Activated naive CD4-positive, alpha-beta T cell treated with anti-CD3 and anti-CD28 coated beads, Interleukin-2, amount 10 ng/mL, durations not matched to agents 7 days and 5 days (primary cell): ENCODE measurements at places on chromosomes 4 and X.
A peak's percentile ranks its signal among the peaks of the same experiment; 100 is the strongest.

GRCh38 chr4:138115053-138115452, 127.1 kb downstream of the SLC7A11 start:
- DNase-seq = no peak

GRCh38 chr4:69731241-69731640, 29.2 kb downstream of the SULT1B1 start:
- DNase-seq = no peak

DNA sequence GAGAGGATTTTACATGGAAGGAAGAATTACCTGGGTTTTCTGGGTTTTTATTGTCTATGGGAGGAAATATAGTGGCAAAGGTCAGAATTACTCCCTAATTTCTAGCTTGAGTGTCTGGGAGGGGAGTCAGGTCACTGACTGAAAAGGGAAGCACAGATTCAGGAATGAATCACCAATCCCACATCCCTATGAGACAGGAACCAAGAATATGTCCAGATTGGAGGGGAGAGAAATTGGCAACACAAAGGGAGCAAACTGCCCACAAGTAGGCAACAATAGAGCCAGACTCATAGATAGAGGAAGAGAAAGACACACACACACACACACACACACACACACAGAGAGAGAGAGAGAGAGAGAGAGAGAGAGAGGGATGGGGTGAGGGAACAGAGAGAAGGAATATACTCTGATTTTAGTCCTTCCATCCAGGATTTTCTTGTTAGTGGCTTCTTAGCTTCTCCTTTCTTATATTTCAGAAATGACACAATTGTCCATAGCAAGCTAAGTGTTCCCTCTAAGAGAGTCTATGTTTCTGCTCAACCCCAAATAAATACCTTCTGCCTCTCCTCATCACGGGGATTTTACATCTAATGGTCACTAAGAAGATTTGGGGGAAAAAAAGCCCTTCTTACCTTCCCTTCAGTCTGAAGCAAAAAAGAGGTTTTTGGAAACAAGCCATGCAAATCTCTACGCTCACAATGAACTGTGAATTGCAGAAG, 12.0 kb downstream of the P2RY10 start:
- DNase-seq = no peak

GRCh38 chr4:56698329-56698728, 17.2 kb upstream of the HOPX start:
- DNase-seq = no peak

- DNase-seq = no peak
Measured at GRCh38 chr4:111208970-111209369, 586.1 kb upstream of the PITX2 start.

- no peak for DNase-seq
Measured at GRCh38 chr4:180377741-180378140, 1865.5 kb upstream of the TENM3 start.

- DNase-seq = no peak
Measured at GRCh38 chr4:156983366-156983765, 11.8 kb upstream of the PDGFC start.

DNA sequence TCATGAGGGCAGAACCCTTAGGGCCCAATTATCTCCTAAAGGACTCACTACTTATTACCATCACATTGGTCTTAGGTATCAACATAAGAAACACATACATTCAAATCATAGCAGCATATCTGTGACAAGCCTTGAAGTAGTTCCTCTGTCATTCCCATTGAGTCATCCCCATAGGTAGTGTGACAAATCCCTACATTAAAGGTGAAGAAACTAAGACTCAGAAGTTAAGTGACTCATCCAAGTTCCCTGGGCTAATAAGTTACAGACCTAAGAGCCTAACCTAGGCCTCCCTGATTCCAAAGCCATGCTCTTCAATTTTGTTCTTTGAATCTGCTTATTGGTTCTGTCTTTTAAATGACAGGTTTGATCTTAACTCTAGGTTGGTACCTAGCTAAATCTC, 58.2 kb downstream of the CD38 start:
- DNase-seq = no peak

- no peak for DNase-seq
Measured at GRCh38 chrX:26203561-26203960, 11.3 kb downstream of the MAGEB6 start.

- no peak for DNase-seq
Measured at GRCh38 chrX:111410590-111411078, 1.4 kb downstream of the DCX start.

DNA sequence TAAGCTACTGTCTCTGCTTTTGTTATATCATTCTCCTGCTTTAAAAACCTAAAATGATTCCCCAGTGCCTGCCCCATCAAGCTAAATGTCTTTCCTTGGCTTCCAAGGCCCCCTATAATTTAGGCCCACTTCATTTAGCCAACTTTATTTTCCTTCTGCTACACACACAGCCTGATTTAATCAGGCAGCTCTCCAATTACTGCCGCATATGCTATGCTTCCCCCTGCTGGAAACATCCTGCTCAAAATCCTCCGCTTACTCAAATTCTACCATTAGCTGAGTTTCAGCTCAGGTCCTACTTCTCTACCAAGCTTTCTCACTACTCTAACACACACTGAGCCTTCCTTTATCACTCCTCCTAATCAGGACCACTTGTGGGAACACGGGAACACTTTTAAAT, 17.0 kb downstream of the LAMP2 start:
- peak; percentile 24 for DNase-seq

DNA sequence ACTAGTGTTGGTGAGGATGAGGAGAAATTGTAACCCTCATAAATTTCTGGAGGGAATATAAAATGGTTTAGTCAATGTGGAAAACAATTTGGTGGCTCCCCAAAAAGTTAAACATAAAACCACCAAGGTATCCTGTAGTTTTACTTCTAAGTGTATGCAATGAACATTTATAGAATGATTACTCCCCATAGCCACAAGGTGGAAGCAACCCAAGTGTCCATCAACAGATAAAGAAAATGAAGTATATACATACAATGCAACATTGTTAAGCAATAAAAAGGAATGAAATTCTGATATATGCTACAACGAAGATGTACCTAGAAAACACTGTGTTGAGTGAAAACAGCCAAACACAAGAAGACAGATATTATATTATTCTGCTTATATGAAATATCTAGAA, 569.1 kb upstream of the GRID2 start:
- no peak for DNase-seq

GRCh38 chr4:158161551-158162354, 11.1 kb downstream of the GASK1B start:
- no peak for DNase-seq

DNA sequence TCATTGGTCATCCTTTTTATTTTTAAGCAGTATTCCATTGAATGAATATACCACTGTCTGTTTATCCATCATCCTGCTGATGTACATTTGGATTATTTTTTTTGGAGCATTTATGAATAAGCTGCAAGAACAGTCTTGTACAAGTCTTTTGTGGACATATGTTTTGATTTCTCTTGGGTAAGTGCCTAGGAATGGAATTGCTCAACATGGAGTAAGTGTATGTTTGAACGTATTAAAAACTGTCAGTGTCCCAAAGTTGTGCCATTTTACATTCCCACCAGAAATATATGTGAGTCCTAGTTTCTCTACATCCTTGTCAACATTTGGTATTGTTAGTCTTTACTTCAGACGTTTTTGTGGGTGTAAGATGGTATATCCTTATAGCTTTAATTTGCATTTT, 287.0 kb upstream of the POF1B start:
- no peak for DNase-seq

DNA sequence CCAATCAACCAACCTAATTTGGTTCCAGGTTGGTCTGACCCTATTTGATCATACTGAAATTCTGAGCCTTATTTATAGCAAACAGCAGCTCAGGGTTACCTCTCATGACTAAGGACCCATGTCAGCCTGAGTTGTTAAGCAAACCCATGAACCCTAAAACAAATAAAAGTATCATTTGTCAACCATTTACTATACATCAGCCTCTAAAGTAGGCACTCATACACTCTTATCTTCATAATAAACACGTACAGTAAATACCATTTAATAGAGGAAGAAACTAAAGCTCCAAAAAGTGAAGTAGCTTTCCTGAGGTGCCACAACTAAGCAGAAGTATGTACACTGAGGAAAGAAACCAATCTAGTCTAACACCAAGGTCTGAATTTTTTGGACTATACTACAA, 25.2 kb downstream of the MANBA start:
- DNase-seq = no peak

DNA sequence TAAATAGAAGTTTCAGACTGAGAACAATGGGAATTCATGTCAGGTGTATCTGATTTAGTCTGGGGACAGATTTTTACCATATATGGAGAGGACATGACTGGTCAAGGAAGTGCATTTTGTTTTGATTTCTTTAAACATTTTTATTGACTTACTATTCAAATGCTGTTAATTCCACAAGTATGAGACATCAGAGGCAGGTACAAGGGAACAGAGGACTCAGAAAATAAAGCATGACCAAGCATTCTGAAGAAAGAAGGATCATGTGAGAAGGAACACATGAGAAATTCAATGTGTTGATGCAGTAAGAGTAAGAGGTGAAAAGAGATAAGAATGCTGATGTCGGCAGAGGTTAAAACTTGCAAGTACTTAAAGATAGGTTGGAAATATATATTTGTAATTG, 1452.6 kb downstream of the PCDH7 start:
- DNase-seq = no peak

GRCh38 chr4:8493484-8493883, 52.9 kb downstream of the TRMT44 start:
- no peak for DNase-seq

- DNase-seq = no peak
Measured at GRCh38 chrX:51837451-51837850, 56.0 kb upstream of the MAGED1 start.

DNA sequence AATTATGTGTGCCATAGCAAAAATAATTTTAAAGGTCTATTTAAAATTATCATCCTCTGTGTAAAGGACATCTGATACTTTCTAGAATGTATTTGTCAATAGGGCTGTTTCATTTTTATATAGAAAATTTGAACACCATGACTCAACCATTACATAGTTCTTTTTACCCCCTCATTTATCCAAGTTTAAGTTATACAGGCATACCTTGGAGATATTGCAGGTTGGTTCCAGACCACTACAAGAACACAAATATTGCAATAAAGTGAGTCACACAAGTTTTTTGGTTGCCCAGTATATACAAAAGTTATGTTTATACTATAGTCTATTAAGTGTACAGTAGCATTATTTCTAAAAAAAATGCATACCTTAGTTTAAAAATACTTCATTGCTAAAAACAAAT, 130.4 kb downstream of the MSL3 start:
- no peak for DNase-seq

DNA sequence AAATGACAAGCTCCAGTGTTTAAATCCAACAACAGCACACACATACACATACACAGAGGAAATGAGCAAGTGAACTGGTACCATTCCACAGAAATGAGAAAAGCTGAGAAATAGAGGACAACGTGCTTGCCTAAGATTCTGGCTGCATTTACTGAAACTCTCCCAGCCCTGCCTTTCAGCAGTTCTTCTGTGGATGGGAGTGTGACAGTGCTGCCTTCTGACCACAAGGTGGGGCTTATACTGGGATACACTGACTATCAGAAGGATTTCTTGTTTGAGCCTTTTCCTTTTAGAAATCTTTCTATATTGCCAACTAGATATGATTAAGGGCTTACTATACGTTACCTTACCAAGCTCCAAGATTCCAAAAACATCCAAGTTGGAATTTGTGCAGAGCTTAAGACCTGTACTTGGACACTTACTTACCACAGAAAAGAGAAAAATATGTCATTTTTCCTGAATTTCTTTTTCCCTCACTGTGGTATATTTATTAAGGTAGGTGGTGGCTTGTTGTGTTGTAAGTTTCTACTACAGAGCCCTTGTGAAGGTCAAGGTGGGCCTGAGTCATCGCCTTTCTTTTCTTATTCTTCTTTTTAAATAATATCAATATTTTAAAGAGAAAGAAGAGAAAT, 10.7 kb upstream of the CXCL8 start:
- peak; percentile 23 for DNase-seq

DNA sequence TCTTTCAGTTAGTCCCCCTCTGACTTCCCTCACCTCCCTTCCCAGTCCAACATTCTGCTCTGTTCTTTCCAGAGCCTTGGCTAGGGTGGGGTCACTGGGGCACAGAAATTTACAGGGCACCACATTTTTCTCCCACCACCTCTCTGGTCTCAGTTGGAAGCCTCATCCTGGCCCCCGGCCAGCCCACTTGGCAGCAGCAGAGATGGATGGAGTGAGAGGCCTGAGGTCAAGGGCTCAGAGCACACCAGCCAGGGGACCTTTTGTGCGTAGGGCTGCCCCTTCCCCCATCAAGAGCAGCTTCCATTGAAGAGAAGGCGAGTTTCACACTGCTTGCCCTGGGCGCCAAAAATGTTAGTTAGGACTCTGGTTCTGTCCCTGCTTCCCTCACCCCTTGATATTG, 230.9 kb downstream of the SOX3 start:
- DNase-seq = no peak

DNA sequence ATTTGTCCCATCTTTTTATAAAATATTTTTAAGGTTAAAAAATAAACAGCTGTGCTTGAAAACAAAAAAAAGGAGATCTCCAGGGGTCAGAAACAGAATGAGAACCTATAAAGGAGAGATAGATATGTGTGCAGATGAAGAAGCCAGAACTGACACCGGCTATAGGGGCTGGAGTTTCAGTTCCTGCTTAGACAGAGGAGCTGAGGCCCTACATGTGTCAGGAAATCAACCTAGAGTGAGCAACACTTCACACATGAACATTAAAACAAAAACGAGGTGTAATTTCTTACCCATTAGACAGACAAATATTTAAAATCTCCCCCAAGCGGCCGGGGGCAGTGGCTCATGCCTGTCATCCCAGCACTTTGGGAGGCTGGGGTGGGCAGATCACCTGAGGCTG, 17.8 kb upstream of the HUWE1 start:
- DNase-seq = no peak

GRCh38 chrX:49767236-49767635, 61.9 kb upstream of the PAGE4 start:
- no peak for DNase-seq

- no peak for DNase-seq
Measured at GRCh38 chrX:136735601-136736000, 45.1 kb downstream of the ARHGEF6 start.

DNA sequence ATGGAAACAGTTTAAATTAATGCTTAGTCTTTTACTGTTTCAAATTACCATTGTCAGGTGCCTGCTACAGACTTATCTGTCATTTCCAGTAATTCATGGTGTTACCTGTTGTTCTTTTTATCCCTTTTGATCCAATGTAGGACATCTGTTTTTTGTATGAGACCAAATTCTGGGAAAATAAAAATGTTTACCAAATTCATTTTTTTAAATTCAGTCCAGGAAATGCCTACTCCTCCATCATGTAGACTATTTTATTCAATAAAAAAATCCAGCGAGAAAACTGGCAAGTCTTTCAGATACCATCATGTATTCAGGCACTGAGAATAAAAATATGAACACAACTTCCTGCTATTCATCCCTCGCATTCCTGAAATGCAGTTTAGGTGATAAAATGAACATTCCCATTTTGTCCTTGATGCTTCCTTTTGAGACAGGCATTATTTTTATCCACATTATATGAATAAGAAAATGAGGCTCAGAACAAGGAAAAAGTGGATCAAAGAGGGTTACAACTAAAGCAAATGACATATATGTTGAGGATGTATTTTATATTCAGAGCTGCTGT, 584.2 kb downstream of the SPRY1 start:
- DNase-seq = no peak

- no peak for DNase-seq
Measured at GRCh38 chr4:87299898-87300297, 22.8 kb downstream of the HSD17B13 start.

- DNase-seq = no peak
Measured at GRCh38 chr4:102399021-102399420, 53.7 kb upstream of the SLC39A8 start.

GRCh38 chr4:4502694-4503311, 39.0 kb downstream of the STX18 start:
- peak; percentile 34 for DNase-seq

- no peak for DNase-seq
Measured at GRCh38 chrX:11266573-11267003, 26.6 kb upstream of the AMELX start.
